ENCODE measurements at places on chromosomes 7 and 10.

DNA sequence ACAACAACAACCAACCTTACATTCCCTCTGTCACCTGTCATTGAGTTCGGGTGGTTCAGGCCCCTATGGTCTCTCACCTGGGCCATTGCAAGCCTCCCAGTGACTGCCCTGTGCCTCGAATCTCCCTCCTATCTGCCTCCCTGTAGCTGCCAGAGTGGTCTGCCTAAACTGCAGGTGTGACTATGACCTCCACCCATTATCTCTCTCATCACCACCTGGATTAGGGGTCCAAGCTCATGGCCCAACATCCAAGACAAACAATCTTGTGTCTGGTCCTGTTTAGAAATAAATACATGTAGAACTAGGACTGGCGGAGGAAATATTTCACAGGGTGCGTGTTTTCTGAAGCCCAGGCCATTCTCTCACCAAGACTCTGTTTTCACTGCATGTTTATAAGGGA is 146.6 kb downstream of the HERPUD2 start:
- no peak for DNase-seq

DNA sequence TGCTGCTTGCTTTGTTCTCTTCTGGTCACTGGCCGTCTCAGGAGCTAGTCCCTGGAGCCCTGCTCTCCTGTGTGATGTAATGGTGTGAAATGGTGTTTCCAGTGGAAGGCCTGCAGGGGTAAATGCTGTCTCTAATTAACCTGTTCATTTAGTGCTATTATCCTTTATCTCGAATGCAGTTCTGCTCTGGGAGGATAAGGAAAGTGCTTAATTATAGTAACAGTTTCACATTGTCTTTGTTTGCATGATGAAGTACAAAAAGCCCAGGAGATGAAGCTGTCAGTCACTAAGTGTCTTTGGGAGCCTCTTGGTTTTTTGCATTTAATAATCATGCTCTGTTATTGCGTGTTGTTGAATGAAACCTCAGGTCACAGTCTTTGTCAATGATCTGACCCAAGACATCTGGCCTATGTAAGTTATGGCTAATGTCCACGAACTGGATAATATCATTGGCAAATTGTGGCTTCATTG is 755.3 kb upstream of the GALNT17 start:
- DNase-seq: no peak

- DNase-seq: no peak
Measured at GRCh38 chr10:35466170-35466569, 129.9 kb downstream of the CCNY start.

DNA sequence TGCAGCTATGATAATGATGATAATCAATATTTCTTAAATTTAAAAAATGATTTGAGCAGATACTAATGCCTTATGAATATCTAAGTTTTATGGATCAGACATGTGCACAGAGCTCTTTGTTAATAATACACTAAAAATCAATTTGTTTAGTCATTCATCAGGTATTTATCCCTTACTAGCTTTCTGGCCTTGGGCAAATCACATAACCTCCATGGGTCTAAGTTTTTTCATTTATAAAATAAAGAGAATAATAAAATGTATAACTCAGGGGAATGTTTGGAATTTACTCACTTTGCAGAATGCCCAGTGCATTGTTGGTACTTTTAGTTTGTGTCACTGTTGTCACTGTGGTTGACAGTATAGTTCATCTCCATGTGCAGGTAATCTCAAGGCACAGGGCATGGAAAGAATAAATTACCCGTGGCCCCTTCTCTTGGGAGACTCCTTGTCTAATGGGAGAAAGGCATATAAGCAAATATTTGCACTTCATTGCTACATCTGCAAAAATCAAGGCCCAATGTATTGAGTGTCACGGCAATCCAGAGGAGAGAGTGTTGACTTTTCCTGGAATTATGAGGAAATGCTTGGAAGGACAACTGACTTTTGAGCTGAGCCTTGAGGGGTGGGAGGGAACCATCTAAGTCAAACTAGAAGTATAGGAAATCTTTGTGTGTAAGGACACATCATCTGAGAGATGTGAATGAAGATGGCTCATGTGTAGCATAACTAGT is 64.7 kb upstream of the CTTNBP2 start:
- DNase-seq: no peak

DNA sequence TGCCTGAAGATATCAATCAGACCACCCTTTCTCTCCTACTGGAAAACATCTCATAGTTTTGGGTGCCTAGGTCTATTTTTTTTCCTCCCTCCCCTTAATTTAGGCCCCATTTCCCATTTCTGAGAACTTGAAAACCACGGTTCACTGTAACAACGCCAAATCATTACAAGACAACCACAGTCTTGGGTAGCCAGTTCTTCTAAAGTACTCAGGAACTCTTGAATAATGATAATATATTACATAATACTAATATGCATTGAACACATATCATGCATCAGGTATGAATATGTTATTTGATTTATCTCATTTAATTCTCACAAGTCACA is 185.1 kb upstream of the ADO start:
- DNase-seq: peak; percentile 45

GRCh38 chr7:35849158-35849831 is 48.4 kb downstream of the SEPTIN7 start:
- peak; percentile 22 for DNase-seq

DNA sequence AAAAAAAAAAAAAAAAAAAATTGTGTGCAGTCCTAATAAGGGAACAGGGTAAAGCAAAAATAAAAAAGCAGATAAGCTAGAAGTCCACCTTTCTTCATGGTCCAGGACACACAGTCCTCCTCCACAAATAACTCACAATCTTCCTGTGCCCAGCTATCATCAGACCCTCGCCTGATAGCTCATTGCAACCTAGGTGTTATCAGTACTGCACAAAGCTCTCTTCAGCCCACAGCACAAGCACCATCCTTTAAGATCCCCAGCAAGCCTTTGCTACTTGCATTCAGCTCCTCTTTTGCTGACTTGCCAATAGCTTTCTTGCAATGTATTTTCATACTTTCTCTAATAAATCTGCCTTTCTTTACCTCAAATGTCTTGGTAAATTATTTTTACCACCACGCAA is 5.0 kb downstream of the NDUFA5 start:
- no peak for DNase-seq

GRCh38 chr10:126661841-126662515 is 8.5 kb downstream of the C10orf90 start:
- DNase-seq: peak; percentile 35

GRCh38 chr7:66642186-66642585 is 13.5 kb downstream of the KCTD7 start:
- DNase-seq: no peak

DNA sequence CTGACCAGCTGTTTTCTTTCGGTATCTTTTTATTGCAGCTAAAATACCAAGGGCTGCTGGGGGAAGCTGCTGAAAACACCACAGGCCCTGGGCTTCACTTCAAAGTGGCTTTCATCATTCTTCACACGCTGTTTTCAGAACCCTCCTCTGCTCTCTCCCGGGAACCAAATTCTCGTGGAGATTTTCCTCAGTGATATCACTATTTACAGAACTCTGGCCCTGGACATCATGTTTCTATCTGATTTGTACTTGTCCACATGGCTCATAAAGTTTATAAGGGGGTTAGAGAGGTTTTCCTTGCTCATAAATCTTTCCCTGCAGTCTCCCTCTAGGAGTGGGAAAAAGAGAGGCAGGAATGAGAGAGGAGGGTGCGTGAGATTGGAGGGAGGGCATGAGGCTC is 177.4 kb upstream of the NPVF start:
- no peak for DNase-seq

GRCh38 chr10:111127081-111127848 is 50.4 kb downstream of the ADRA2A start:
- no peak for DNase-seq

DNA sequence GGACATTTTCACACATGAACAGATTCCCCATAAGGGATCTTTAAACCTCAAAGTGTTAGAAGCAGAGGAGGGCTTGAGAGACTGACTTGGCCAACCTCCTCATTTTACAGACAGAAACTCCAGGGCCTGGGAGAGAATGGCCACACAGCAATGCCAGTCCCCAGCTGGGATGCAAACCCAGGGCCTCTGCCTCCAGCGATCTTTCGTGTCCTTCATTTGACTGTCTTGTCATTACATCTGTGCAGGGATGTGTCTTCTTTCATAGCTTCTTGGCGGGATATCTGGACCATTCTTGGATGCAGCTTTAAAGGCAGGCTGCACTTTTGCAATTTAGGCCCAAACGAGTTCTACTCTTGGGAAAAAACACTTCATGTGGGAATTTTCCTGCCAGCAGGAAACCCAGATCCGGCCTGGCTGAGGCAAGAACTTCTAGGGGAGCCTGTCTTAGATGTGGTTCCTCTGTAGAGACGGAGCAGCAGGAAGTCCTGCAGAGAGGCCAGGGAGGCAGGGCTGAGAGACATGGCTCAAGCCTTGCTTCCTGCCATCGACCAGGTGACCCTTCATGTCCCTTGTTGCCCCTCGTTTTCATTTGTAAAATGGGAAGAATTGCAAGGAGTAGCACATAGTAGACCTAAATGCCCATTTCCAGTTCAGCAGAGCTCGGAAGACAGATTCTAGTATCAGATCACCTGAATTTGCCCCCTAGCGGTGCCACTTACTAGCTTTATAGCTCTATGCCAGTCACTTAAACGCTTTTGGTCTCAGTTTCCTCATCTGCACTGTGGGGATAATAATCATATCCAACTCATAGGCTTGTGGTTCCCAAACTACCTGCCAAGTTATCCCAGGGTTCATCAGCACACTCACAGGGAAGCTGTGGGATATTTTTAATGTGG is 43.9 kb upstream of the SLC29A3 start:
- no peak for DNase-seq

DNA sequence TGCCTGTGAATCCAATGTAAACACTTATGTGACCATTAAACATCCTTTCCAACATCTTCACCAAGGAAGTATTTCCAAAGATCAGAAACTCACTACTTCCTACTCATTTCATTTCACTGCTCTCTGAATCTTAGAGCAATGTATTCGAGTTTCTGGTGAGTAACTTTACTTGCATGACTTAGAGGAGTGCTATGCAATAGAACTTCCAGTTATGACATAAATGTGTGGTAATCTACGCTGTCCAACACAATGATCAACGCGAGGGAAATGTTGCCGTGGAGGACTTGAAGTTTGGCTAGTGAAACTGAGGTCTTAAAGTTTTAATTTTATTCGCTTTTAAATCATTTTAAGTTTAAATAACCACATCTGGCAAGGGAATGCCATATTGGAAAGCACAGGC is 1326.3 kb downstream of the XPNPEP1 start:
- peak; percentile 53 for DNase-seq

- DNase-seq: peak; percentile 8
Measured at GRCh38 chr10:97771055-97771891, 526 bp downstream of the SFRP5 start.

DNA sequence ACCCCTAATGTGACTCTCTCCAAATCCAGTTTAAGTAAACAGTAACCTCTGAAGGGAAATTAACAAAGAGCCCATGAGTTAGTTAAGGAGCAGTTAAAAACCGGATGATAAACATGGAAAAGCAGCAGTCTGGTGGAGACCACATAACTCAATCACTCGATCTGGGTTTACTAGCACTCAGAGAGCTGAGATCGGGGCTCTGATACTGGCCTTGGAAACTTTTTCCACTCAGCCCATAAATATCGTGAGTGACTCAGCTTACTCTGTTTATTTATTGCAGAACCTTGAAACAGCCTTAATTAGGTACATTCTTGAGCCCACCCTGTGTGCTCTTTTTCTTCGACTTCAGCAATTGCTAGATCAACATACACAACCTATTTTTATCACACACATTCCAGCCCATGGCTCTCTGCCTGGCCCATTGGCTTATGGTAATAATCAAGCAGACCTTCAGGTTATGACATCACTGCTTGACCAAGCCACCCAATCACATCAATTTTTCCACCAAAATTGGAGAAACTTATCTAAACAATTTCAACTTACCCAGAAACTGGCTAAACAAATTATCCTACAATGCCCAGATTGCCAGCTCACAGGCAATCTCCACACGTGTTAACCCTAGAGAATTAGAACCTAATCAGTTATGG is 82.2 kb upstream of the GPR22 start:
- peak; percentile 76 for DNase-seq

DNA sequence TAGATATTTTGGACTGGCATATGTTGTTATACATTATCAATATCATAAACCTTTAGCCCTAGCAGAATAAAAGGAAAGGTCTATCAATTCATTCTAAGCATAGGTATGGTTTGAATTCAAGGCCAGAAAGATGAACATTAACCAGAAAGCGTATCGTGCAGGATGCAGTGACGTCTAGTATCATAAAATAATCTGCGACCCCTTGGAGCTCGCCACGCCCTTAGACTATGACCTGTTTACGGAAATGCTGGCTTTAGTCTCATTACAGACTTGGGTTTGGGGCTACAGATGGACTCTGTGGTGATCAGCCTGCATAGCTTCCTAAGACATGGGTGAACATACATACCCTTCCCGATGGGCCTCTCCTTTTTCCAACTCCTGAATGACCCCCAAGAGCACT is 21.5 kb downstream of the INSYN2A start:
- DNase-seq: no peak

- no peak for DNase-seq
Measured at GRCh38 chr7:51950813-51951212, 634.2 kb upstream of the COBL start.

GRCh38 chr7:84387595-84387994 is 193.0 kb upstream of the SEMA3A start:
- DNase-seq: no peak

DNA sequence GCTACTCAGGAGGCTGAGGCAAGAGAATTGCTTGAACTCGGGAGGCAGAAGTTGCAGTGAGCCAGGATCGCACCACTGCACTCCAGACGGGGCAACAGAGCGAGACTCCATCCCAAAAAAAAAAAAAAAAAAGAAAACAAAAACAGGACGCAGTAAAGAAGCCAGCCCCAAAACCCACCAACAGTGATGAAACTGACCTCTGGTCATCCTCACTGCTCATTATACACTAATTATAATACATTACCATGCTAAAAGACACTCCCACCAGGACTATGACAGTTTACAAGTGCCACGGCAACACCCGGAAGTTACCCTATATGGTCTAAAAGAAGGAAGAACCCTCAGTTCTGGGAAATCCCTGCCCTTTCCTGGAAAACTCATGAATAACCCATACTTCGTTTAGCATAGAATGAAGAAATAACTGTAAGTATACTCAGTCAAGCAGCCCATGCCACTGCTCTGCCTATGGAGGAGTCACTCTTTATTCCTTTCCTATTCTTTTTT is 40.0 kb upstream of the EIF4H start:
- peak; percentile 32 for DNase-seq

DNA sequence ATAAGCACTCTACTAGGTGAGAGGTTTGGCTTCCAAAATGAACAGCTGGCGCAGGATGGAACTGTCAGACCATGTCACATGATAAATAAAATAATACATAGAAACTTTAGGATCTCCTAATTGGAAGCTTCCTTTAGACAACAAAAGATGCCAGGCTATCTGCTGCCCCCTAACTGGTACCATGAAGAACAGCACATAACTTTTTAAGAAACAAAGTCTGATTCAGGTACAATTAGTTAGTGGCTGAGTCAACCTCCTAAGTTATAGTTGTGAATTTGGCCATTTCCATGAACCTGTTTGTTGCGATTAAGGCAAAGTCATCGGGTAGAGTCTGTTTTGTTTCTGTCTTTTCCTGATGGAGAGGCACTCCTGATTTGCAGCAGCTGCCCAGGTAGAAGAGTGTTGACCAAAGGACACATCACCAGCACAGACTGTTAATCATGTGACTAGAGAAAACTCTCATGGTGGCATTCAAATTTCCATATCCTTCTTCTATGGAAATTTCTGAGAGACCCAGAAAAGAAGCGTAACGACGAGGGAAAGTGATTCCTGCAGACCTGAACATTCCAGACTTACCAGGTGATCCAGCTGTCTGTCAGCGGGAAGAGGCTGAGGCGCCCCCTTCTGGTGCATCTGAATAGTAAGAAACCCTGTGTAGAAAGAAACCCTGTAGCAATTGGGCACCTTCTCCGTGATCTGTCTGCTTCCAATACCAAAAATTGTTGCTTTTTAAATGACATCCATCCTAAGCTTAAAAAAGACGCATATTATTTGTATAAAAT is 8.6 kb upstream of the INHBA start:
- no peak for DNase-seq

All from fibroblast of the aortic adventitia (primary cell).